ENCODE measurements at places on chromosomes 11 and 22.

GRCh38 chr11:2446590-2447252, 1.9 kb downstream of the KCNQ1 start:
- no peak for DNase-seq

- DNase-seq, result no peak
Measured at GRCh38 chr11:36243641-36244040, 45.6 kb downstream of the COMMD9 start.

- DNase-seq, result no peak
Measured at GRCh38 chr11:87223816-87224215, 186.1 kb downstream of the TMEM135 start.

GRCh38 chr11:121351083-121351630, 58.6 kb downstream of the SC5D start:
- no peak for DNase-seq

Measured in omental fat pad (tissue), 4 donors.